ENCODE measurements at places on chromosomes 5 and 9.
A peak's percentile ranks its signal among the peaks of the same experiment; 100 is the strongest.

GRCh38 chr5:92435781-92436180 is 1052.7 kb upstream of the ARRDC3 start:
- DNase-seq, result no peak

GRCh38 chr5:158154226-158155005 is 295.5 kb upstream of the CLINT1 start:
- DNase-seq, result peak; percentile 21

DNA sequence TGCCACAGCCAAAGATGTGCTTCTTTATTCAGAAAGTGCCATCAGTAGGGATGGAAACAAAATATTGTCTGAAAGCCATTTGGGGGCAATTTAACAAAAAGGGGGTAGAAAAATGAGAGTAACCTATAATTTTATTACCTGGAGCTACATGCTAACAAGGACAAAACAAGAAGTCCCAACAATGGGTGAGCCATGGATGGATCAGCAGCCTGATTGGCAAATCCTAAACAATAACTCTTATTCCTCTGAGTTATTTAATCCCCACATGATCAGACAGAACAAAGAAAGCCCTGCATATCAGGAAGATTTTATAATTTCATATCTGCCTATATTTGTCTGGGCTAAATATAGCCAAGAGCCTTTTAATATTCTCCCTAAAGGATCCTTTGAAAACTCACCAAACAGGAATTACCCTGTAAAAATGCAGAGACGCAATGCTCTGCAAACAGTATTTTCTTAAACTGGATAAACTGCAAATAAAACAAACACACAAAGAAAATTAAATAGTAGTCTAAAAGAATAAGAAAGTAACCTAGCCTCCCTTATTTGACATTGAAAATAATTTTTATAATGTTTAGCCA is 483.4 kb downstream of the ZNF608 start:
- no peak for DNase-seq

- no peak for DNase-seq
Observed at GRCh38 chr9:73577848-73578247, 426.2 kb downstream of the ANXA1 start.

DNA sequence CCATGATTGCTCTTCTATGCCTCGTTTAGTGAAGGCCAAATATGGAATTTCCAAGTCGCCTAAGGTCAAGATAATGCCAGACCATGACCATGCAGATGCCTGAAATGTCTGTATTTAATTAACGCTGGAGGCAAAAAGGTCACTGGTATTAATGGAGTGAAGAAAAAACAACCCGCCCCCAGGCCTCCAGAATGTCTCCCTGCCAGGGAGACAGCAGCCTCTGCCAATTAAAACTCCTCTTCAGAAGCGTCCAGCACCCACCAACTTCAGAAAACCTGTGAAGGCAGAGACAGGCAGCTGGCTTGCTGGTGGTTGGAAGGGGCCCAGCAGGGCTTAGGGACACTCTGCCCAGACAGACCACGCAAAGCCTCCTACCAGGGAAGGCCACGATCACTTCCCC is 94.4 kb downstream of the VAV2 start:
- peak; percentile 31 for DNase-seq

DNA sequence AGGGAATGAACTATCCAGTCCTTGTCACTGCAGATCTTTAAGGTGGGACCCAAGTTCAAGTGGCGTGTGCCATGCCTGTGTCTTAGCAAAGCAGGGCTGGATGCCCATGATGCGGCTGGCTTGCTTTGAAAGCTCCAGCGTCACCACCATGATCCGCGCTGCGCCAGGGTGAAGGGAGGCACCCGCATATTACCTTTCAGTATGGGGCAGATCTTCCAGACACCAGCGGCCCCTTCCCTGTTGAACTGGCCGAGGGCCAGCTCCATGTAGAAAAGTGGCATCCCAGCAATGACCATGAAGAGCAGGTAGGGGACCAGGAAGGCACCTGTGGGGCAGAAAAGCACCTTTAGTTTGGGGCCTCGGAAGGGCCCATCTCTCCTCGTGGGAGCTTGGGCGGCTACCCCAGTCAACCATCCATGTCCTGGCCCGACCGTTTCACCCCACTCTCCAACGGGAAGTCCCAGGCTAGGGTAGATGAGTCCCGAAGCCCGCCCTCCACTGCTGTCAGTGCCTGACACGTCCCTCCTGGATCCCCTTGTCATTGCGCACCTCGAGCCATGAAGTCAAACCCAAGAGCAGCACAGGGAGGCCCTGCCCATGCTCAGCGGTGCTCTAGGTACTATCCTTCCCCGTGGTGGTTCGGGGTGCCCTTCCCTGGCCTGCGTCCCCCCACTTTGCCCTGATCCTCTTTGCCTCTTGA is 3.9 kb downstream of the SLC6A3 start:
- DNase-seq, result no peak

GRCh38 chr5:75465480-75465879 is 45.9 kb downstream of the CERT1 start:
- DNase-seq, result peak; percentile 5

GRCh38 chr9:18806232-18807080 is 226.6 kb downstream of the SAXO1 start:
- DNase-seq, result no peak

- DNase-seq, result no peak
Observed at GRCh38 chr5:93277051-93277450, 304.0 kb downstream of the NR2F1-AS1 start.

- no peak for DNase-seq
Observed at GRCh38 chr9:114779352-114779845, 26.4 kb downstream of the TNFSF15 start.

- peak; percentile 83 for DNase-seq
Observed at GRCh38 chr9:131423171-131423581, 29.3 kb downstream of the PRRC2B start.

GRCh38 chr5:74040811-74041491 is 415.0 kb downstream of the ARHGEF28 start:
- DNase-seq, result no peak

GRCh38 chr5:137461391-137462264 is 37.5 kb downstream of the SPOCK1 start:
- DNase-seq, result no peak

DNA sequence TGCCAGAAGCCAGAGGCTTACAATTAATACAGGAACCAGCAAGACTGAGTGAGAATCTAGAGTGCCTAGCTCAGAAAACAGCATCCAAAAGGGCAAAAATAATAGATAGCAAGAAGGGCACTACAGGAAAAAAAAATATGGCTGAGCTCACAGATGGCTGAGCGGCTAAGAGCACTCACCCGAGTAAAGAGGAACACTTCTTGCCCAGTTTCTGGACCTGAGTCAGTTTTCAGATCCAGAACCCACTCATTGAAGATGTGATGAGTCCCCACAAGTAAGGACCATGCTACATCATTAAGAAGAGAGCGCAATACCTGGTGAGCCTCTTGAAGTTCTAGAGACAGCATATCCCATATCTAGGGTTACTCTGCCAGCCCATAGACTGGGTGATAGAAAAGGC is 65.5 kb upstream of the MAP3K1 start:
- DNase-seq, result no peak

DNA sequence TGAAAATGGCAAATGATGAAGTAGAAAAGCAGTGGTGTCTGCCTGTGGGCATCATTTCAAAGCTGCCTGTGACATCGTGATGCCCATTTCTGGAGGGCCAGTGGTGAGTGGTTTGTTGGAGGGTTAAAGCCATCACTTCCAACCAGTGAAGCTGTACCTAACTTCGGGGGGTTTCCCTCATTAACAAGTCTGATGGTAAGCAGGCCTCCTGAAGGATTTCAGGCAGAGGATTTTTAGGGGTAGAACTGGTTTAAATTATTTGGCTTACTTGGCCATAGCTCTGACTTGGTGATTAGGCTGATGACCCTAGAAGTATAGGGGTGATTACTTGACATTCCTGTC is 10.7 kb downstream of the TNFAIP8 start:
- no peak for DNase-seq

DNA sequence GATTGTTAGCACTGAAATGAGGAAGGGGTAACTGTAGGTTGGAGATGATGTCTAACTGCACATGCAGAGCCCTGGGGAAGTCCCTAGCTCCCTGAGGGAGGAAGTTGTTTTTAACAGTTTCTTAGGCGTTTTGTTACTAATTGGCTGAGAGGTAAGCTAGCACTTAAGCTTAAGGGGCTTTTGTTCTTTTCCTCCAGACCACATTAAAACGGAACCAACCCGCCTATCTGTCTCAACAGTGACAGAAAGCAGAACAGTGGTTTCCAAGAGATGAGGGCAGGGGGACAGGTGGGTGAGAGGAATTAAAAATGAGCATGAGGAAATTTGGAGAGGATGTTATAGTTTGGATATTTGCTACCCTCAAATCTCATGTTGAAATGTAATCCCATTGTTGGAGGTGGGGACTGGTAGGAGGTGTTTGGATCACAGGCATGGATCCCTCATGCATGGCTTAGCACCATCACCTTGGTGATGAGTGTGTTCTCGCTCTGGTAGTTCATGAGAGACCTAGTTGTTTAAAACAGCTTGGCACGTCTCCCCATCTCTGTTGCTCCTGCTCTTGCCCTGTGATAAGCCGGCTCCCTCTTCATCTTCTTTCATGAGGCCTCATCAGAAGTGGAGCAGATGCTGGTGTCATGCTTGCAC is 38.9 kb downstream of the LYRM7 start:
- no peak for DNase-seq

DNA sequence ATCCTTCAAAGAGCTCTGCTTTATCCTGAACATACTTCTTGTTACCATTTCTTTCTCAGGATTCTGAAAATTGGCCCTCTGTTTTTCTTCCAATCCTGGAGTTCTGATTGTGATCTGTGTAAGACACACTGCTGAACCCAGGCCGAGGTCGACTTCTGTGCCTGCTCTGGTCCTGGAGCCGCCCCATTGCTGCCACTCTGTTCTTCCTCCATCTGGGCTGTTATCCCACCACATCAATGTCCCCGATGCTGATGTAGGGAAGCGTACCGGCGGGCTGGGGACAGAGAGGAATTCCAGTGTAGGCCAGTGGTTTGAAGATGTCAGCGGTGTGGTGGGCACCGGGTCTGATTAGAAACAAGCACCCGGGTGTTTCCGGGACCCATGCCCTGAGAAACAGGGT is 102.5 kb downstream of the LIFR start:
- DNase-seq, result no peak

GRCh38 chr9:134024214-134024792 is 978 bp upstream of the BRD3OS start:
- DNase-seq, result no peak

DNA sequence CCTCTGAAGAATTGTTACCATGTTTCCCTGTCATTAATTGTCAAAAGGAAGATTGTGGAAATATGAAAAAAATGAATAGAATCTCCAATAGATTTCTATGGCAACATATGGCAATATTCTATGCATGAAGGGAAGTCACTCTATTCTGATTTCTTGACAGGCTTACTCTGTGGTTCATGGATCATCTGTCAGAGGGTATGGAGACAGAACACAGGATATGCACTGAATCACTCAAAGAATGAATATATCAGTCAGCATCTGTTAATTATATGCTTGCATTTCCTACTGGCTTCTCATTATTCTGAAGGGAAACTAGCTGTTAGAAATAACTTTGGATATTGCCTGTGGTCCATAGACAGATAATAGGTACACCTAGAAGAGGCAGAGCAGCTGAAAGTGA is 918.9 kb downstream of the DTWD2 start:
- no peak for DNase-seq

DNA sequence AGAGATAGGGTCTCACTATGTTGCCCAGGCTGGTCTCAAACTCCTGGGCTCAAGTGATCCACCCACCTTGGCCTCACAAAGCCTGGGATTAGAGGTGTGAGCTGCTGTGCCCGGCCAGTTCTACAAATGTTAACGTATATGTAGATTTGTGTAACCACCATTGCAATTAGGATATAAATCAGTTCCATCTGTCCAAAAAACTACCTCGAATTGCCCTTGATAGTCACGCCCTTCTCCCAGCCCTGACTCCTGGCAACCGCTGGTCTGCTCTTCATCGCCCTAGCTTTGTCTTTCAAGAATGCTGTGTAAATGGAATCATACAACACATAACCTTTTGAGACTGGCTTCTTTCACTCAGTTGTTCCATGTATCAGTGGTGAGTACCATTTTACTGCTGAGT is 46.1 kb upstream of the PPARGC1B start:
- DNase-seq, result no peak

DNA sequence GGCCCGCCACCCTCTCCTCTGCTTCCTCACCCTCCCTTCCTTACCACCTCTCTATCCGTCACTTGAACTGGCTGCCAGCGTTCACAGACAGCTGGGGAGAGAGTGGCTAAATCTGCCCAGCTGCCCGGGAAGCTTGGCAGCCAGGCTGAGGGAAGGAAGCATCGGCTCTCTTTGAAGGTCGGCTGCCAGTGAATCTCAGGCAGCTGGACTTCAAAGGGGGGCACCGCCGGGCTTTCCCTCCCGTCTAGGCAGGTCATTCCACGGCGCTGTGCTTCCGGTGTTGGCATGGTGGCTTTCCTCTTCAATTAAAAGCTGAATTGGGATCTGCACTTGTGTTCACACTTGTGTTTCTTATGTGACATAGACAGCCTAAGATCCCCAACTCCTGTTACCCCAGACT is 174.0 kb downstream of the GDNF start:
- DNase-seq, result no peak

- DNase-seq, result no peak
Observed at GRCh38 chr9:4503103-4503502, 12.8 kb downstream of the SLC1A1 start.

DNA sequence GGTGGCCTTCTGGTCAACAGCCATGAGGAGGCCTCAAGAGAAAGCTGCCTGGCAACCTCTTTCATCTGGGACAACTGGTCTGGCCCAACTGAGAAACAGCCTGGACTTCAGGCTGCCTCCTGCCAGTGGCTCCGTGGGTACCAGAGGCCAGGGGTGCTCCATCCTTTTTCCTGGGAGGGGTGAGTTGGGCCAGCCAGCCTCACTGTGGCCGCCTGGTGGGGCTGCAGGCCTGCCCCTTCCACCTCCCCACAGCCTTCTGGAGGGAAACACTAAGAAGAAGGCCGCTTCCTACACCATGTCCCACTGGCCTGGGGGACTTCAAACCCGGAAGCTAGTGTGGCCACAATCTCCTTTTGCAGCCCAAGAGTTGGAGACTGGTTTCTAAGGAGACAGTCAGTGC is 13.8 kb upstream of the NKD2 start:
- DNase-seq, result no peak

DNA sequence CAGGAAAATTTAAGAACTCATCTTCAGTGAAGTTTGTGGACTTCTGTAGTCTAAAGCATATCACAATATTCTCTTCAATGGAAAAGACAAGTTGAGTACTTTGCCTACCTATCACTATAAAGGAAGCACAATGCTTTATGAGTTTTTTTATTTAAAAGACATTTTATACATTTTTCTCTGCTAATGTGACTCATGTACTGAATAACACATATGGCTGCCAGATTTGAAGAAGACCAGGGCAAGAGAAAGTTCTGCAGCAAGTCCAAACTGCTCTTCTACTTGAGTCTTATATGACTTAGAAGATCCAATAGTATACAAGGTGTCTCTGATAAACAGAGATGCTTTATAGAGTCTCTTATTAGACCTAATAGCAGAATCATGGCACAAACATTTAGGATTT is 978.4 kb downstream of the TLE4 start:
- no peak for DNase-seq

Measured in AG08396 (cell line).